ENCODE measurements at places on chromosomes 12 and 14.

GRCh38 chr12:26369588-26369987, 174.2 kb downstream of the SSPN start:
- DNase-seq, result peak; percentile 20

- DNase-seq, result no peak
Measured at GRCh38 chr12:125412506-125412905, 347.3 kb downstream of the AACS start.

DNA sequence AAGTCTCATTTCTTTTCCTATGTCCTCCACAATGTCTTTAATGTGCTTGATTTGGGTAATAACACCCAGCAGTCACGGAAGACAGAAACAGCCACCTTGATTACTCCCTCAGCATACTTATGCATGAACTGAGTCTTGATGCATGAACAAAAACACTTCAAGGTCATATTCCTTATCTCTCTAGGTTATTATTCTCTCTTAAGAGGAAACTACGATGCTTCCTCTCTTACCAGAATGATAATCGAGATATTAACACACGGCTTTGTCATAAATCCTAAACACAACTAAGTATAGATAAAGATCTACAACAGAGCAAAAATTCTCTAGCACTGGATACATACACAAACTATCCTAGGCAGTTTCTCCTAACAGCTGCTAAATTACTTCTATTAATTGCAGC, 583.5 kb upstream of the ATP2B1 start:
- DNase-seq, result no peak

GRCh38 chr12:1572731-1573130, 21.6 kb downstream of the FBXL14 start:
- no peak for DNase-seq

GRCh38 chr12:65923228-65923627, 98.9 kb downstream of the HMGA2 start:
- DNase-seq, result no peak

GRCh38 chr14:99636487-99636886, 8.4 kb upstream of the HHIPL1 start:
- peak; percentile 39 for DNase-seq

DNA sequence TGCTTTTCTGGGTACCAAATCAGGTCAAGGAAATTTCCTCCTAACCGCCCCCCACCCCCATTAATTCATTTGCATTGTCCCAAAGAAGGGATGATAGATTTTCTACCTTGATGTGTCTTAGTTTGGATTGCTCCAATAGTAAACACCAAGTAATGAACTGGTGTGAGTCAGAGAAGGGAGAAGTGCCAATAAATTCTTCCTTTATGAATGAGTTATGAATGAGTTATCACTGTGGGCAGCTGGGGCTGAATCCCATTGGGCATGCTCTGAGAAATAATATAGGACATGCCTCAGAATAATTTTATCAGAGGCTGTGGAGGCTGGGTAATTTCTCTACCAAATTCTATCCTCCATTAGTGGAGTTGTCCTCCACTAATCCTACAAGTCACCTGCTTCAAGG, 277.9 kb upstream of the FLRT2 start:
- no peak for DNase-seq

GRCh38 chr14:101962503-101962874, 1.9 kb upstream of the DYNC1H1 start:
- peak; percentile 84 for DNase-seq

DNA sequence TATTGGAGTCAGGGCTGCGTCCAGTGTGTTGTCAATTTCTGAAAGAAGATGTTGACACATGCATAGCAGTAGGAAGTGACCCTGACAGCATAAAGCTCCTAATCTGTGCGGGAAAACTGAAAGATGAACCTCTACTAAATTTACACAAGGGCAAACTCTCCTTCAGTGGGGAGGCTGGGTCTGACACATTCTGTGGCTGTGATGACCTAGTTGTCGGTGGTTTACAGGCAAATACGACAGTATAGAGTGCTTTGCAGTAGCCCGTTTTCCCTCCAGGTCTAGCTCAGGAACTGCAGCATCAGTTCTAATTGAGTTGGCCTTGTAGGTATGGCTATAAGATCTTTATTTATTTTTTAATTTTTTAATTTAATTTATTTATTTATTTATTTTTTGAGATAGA, 14.8 kb upstream of the GABARAPL1 start:
- no peak for DNase-seq

DNA sequence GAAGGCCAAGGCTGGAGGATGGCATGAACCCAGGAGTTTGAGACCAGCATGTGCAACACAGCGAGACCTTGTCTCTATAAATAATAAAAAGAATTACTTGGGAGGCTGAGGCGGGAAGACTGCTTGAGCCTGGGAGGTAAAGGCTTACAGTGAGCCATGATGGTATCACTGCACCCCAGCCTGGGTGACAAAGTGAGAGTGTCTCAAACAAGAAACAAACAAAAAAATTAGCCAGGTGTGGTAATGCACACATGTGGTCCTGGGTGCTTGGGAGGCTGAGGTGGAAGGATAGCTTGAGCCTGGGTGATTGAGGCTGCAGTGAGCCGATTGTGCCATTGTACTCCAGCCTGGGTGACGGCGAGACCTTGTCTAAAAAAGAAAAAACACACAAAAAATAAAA, 1.7 kb upstream of the GPRC5A start:
- DNase-seq, result no peak

DNA sequence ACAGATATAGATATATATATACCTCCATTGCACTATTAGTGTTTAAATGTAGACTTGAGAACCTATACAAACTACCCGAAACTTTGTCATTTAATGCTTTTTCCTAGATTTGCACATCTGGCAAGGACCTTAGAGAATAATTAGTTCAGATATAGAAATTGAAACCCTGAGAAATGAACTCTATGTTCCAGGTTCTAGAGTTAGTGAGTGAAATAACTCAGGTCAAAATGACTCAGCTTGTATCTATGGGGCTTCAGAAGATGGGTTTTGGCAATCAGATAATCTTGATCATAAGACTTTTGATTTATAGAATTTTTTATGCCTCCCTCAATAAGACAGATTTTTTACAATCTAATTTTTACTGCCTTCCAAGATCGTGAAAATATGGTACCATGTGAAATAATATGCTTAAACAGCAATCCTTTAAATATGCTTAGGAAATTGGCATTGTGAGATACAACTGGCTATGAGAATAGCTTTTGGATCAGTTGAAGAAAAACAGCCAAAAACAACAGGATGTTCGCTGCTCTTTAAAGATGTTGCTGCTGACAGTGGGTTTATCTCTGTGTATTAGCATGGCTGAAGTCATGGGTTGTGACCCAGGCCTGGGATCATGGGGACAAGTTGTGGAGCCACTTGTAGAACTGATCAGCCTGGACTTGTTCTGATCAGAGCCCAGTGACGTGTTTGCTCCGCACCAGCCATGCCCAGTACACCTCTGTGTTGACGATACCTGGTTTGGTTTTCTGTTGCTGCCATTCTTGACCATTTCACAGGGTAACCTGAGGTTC, 63.6 kb downstream of the TTLL5 start:
- DNase-seq, result peak; percentile 53

- no peak for DNase-seq
Measured at GRCh38 chr12:112382866-112383265, 635 bp upstream of the HECTD4 start.

GRCh38 chr12:113022563-113023297, 33.8 kb upstream of the DTX1 start:
- no peak for DNase-seq

DNA sequence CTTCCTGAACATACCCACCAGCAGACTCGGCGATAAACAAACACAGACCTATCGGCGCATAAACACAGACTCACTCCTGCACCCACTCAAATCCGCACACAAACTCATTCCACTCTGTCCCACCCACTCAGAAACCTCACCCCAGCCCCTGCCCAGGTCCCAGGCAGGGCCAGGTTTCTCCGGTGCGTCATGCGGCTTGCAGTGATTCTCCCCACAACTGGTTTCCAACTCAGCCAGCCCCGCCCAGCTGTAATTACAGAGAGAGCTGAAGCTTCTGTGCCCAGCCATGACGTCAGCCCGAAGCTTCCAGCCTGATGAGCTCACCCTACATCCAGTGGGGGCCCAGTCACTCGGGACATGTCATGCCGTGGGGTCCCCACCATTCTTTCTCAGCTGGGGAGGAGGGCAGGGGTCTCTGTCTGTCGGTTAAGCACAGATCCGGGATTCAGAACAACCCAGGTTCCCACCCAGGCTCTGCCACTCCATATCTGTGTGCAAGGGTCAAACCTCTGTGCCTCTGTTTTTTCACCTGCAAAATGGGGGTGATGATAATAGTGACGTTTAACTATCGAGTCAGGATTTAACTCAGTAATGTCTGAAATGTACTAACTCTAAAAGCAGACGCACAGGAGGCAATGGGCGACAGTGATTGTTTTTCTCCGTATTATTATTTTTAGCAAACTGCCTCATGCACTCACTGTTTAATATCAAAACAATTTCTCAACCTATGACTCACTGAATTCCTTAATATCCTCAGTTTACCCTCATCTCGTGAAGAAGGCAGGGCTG, 2.3 kb upstream of the HSPB8 start:
- peak; percentile 95 for DNase-seq

- no peak for DNase-seq
Measured at GRCh38 chr14:33617154-33617553, 333.7 kb downstream of the EGLN3 start.

- DNase-seq, result no peak
Measured at GRCh38 chr14:31207287-31207754, 272 bp downstream of the HECTD1 start.

DNA sequence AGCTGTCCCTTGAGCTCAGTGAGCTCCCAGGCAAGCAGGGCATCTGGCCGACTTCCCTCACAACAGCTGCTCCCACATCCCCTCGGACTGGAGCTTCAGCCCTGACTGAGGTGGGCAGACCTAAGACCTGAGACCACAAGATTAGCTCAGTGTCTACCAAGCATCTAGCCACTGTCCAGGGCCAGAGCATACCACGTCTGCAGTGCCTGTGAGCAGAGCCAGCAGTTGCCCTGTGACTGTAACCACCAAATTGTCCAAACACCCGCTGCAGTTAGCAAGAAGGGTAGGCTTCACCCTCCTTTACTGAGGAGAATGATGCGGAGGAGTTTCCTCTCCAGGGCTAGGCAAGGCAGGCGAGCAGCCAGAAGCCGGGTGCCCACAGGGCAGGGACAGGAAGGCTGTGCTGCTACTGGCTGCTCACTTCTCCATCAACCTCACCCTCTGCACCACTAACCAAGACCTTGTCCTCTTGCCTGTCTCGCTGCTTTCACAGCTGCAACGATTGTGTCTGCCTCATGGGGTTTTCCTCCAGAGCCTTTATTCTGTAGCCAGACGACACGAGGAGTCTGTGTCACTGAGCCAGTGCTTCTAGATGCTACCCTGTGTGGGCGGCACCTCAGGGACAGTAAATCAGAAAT, 53.9 kb downstream of the ANAPC7 start:
- DNase-seq, result no peak

- DNase-seq, result peak; percentile 28
Measured at GRCh38 chr12:114481200-114481535, 75.2 kb upstream of the TBX5 start.

DNA sequence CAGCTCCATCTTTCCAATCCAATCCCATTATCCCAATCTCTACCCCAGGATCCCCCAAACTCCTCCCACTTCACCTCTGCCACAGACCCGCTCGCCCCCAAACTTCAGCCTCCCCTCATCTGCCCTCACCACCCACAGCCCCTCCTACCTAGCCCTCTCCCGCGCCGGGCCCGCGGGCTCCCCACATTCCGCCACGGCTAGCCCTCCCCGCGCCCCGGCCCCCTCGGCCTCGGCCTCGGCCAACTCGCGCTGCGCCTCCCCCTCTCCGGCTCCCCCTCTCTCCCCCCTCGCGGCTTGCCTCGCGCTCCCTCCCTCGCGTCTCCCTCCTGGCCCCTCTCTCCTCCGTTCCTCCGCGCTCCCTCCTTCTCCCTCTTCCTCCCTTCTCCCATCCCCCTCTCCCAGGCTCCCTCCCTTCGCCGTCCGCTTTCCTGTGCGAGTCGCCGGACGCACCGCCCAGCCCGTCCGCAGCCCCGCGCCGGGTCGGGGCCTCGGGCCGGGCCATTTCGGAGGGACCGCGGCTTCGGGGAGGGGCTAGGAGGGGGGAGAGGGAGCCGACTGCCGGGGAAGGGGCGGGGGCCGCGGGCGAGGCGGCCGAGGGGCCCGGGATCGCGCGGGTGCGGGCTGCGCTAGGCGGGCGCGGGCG, at the start of gene ATN1:
TSS of gene ATN1 (plus strand) at position 581 of the 643 bp plus-strand sequence. CDS start 6,043 bp downstream, outside the sequence.
- peak; percentile 95 for DNase-seq

GRCh38 chr14:74586681-74587362, 25.2 kb downstream of the LTBP2 start:
- no peak for DNase-seq

GRCh38 chr12:53479331-53479730, 19.9 kb downstream of the MAP3K12 start:
- DNase-seq, result no peak

DNA sequence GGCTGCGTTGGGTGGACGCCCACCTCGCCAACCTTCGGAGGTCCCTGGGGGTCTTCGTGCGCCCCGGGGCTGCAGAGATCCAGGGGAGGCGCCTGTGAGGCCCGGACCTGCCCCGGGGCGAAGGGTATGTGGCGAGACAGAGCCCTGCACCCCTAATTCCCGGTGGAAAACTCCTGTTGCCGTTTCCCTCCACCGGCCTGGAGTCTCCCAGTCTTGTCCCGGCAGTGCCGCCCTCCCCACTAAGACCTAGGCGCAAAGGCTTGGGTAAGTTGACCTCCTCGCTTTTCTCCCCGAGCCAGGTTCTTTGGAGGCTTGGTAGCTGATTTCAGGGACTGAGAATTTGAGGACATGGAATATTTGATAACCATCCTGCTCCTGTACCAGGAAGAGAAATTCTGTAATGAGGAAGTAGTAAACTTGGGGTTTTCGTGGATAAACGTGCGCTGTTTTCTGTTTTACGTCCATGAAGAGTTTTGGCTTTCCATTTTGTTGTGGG, 530 bp downstream of the APAF1 start:
- DNase-seq, result no peak

- DNase-seq, result no peak
Measured at GRCh38 chr12:130205495-130205894, 43.2 kb downstream of the FZD10 start.

DNA sequence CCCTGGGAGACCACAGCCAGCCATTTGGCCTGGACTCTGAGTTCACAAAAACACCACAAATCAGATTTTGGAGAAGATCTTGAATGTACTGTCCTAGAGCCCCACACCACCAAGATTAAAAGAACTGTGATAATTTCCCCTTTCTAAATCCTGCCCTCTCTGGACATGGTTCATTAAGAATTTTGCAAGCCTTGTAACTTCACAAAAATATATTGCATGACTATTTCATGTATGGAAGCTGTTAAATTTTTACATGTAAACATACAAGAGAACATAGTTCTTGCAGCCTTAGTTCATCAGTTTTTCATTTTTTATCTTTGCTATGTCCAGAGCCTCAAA, 97.0 kb downstream of the SCARB1 start:
- no peak for DNase-seq

- no peak for DNase-seq
Measured at GRCh38 chr12:77742631-77743030, 88.1 kb upstream of the NAV3 start.

Data from right cardiac atrium (tissue), 5 donors.